Fibroblast of skin of scalp (primary cell): ENCODE measurements at places on chromosomes 3 and 15.

DNA sequence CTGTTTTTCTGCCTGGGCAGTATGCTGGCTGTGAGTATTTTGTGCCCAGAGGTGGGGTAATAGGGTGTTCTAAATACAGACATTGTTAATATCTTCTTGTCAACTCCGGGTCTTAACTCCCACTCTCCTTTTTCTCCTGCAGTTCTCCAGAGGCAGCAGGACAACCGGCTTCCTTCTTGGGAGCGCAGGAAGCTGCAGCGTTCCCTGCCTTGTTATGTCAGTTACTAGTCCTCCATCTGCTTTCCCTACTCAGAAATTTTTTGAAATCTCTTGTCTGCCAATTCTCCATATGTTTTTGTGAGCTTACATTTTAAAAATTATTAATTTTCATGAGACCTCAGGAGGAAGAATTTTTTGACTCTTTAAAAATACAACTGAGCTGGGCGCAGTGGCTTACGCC lies 67.2 kb downstream of the NEO1 start:
- DNase-seq = no peak

GRCh38 chr15:100903168-100903554 lies 16.0 kb upstream of the LRRK1 start:
- no peak for DNase-seq

DNA sequence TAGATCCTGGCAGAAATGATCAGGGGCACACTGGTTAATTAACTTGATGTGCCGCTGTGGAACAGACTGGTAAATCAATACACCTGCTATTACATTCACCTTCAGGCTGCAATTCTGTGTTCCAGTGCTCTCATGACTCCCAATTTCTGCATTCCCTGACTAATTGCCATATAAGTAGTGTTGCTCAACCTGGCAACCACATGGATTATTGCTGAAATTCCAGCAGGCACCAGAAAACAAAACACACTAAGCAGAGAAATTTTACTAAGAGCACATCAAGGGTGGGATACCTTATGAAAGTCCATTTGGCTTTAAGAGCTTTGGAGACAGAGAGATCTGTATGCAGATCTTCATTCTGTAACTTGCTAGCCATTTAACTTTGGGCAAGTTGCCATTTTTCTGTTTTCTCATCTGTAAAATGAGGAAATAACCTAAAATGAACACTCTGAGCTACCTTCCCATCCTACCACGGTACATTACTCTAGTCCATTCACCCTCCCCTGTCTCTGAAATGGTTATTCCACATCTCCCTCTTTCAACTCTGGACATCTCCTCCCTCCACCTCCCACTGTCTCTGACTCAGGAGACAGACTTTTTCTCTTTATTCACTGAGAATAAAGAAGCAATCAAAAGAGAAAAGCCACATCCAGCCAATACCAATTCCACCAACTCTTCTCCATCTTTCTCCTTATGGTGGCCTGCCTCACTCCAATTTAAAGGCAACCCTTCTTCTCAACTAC lies 54.6 kb downstream of the STAC start:
- peak; percentile 16 for DNase-seq

GRCh38 chr3:48023377-48023776 lies 7.2 kb upstream of the MAP4 start:
- DNase-seq = no peak

- no peak for DNase-seq
These were observed 25.3 kb downstream of the HDAC11 start for GRCh38 chr3:13505147-13506130.

- no peak for DNase-seq
These were observed 98.9 kb downstream of the CHSY1 start for GRCh38 chr15:101152914-101153313.

DNA sequence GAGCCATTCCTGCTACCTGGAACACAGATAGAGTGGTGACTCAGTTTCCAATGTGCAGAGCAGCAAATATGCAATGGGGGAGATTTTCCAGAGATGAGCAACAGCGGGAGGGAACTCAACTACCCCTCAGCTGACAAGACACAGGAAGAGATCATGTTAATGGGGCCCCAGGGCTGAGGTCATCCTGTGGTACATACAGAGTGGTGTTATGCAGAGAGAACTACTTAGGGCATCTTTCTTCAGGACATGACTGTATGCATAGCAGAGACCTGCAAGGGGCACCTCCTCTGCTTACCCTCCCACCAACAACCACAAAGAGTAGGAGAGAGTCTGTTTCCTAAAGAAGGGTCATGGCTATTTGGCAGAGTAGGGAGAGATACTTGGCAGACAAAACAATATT lies 6.8 kb upstream of the TBC1D5 start:
- no peak for DNase-seq

GRCh38 chr3:38003371-38003816 lies 12.8 kb downstream of the VILL start:
- DNase-seq = peak; percentile 50
